AG10803 (cell line): ENCODE measurements at places on chromosomes 1 and 21.

DNA sequence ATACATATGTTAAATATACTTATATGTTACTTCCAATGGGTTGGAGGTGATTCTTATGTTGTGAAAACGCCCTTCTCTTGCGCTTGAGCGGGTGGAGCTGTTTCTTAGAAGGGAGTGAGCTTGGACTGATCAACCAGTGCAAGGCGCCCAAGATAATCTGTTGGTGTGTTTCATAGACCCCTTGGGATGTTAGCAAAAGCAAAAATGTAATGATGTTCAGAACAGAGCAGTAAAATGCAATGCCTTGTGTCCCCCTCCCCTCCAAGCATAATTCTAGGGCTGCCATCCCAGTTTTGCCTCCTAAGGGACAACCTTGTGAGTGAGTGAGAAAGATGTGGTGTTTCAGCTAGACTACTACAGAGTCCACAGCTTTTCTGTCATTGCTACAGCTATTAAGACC lies 6.2 kb upstream of the CD34 start:
- DNase-seq = no peak

- no peak for DNase-seq
Measured at GRCh38 chr1:232754930-232755329, 50.3 kb upstream of the MAP10 start.

GRCh38 chr1:226657895-226658545 lies 81.1 kb downstream of the ITPKB start:
- no peak for DNase-seq

DNA sequence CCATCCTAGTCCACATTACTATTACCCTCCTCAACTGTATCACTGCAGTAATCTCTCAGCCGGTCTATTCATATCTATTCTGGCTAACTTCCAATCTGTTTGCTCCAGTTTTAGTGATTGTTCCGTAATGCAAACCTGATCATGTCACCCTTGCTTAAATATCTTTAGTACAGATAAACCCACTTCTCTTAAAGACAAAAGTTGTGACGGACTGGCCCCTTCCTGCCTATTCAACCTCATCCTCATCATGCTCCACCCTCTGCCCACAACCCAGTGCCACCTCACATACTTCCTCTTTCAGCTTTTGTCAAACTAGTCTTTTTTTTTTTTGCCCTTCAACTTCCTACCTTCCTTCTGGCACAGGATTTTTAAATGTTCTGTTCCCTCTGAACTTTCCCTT lies 2.8 kb upstream of the C1orf162 start:
- no peak for DNase-seq

- DNase-seq = no peak
Measured at GRCh38 chr1:206710460-206710823, 25.7 kb downstream of the MAPKAPK2 start.

GRCh38 chr21:37711836-37712568 lies 204.3 kb downstream of the KCNJ6 start:
- peak; percentile 72 for DNase-seq

- DNase-seq = no peak
Measured at GRCh38 chr21:36765229-36765628, 66.3 kb downstream of the SIM2 start.

DNA sequence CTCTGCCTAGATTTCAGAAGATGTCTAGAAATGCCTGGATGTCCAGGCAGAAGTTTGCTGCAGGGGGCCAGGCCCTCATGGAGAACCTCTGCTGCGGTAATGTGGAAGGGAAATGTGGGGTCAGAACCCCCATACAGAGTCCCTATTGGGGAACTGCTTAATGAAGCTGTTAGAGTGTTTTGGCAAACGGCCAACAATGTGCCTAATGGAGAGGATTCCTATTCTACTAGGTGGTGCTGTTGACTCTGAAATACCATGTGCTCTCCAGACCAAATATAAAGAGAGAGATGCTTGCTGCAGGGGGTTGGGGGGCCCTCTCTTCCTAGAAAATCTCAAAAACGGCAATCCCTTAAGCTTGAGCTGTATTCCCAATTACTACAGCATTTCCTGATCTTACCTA lies 57.1 kb upstream of the DR1 start:
- DNase-seq = no peak

DNA sequence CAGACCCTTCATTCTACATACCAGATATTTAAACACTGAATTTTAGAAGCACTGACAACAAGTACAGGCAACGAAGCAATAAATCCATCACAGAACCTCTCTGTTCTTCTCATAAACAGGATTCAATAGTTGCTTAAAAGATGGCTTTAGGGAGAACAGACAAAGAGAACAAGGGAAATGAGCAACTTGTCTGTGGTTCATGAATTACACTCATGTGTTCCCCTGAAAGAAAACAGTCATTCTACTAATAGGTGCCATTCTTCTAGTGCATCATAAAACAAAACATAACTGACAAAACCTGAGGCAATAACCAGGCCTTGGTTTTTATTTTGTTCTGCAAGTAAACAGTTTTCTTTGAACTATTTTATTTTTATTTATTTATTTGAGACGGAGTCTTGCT lies 6.8 kb downstream of the GNL2 start:
- no peak for DNase-seq

DNA sequence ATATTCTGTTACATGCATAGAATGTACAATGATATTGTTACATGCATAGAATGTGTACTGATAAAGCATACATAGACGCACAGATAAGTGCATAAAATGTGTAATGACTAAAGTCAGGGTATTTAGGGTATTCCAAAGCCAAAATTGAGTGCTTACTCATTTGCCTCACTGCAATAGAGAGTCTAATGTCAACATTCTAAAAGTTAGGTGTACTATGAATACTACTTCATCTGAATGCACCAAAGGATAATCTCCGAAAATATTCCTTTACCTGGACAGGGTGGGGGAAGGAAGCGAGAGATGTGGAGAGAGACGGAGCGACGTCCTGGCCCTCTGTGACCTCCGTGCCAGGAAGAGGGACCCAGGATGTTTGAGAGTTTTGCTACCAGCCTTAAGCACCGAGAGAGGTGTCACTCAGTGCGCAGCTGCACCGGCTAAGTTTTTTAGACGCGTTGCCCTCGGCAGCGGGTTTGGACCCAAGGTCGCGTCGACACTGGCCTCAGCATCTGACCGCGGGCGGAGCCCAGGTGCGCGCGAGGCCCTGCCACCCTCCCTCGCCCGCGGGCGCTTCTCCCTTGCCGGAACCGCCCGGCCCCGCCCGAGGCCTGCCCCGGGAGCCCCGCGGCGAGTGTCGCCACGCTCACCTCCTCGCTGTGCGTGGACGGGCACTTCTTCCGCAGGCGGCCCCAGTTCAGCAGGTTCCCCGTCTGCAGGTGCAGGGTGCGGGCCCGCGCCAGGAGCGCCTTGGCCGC lies 660 bp downstream of the GCLM start:
- DNase-seq = no peak

- DNase-seq = no peak
Measured at GRCh38 chr1:222557148-222557547, 9.2 kb upstream of the HHIPL2 start.

DNA sequence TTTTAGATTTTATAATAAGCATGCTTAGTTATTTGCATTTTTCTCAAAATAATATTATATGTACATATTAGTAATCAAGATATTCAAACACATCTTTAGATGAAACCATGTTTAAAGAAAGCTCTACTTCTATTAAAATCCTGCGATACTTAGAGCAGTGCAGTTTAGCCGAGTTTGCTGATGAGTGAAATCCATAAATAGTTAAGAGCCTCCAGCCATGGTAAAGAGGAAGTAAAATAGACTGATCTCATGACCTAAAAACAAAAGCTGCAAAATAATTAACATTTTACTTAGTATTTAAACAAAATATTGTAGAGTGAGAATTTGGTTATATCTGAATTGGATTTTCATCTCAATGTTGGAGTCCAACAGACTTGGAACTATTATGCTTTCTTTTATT lies 147.4 kb upstream of the NRIP1 start:
- DNase-seq = no peak

- peak; percentile 50 for DNase-seq
Measured at GRCh38 chr1:31373056-31373896, at the start of gene FABP3. Gene FABP3, minus strand, starts transcription at chr1:31373076. Its CDS starts 62 bp downstream, at chr1:31373014.

- DNase-seq = no peak
Measured at GRCh38 chr1:41024953-41025352, 3.4 kb upstream of the SLFNL1 start.

DNA sequence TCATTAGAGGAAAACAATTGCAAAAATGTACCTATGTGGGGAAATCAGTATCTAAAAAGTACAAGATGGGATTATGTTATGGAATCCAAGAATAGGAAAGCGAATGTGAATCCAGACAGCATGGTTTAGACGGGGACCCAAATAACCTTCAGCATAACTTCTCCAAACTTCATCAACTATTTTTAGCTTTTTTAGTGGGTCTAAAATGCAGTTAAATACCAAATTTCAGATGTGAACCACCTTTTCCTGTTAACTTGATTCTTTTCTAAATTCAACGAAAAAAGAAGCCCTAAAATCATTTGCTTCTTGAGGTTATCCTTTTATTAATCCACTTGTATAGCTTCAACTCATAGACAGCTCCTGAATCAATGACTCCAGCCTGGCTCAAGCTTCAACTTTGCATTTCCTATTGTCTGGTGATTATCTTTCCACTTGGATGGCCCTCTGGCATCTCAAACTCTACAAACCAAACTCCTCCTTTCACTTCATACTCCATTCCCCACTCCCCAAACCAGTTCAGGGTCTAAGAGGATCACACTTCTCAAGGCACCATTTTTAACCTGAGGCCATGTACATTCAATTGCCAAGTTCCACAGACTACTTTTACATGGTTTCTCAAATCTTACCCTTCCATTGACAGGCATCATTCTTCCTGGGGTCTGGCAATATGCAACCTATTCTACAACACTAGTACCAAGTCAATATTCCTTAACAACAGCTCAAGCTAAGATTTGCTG lies 7.4 kb downstream of the ERRFI1 start:
- DNase-seq = no peak

DNA sequence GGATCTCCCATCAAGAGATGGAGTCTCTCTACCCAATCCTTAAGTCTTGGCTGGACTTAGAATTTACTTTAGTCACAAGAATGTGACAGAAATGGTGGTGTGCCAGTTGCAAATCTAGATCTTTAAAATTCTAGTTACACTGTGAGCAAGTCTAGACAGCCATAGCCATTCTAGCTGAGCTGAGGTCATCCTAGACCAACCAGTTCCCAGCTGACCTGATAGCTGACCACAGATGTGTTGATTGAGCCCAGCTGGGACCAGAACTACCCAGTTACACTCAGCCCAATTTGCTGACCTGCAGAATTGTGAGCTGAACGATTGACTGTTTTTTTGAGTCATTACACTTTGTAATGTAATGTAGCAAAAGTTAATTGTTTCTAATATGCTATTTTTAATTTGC lies 251.8 kb downstream of the ADGRL2 start:
- no peak for DNase-seq

- no peak for DNase-seq
Measured at GRCh38 chr1:236123563-236123962, 18.8 kb upstream of the GPR137B start.

DNA sequence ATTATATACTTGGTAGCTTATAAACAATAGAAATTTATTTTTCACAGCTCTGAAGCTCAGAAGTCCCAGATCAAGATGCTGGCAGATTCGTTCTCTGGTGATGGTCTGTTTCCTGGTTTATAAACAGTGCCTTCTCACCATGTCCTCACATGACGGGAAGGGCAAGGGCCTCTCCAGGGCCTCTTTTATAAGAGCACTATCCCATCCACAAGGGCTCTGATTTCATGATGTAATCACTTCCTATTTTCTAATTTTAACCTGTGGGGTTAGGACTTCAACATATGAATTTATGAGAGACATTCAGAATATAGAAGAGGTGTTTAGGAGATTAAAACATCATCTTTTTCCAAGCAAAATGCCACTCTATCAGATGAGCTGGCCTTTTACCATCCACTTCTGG lies 32.1 kb upstream of the PLPPR4 start:
- no peak for DNase-seq

GRCh38 chr21:15804247-15805005 lies 74.6 kb downstream of the USP25 start:
- no peak for DNase-seq

DNA sequence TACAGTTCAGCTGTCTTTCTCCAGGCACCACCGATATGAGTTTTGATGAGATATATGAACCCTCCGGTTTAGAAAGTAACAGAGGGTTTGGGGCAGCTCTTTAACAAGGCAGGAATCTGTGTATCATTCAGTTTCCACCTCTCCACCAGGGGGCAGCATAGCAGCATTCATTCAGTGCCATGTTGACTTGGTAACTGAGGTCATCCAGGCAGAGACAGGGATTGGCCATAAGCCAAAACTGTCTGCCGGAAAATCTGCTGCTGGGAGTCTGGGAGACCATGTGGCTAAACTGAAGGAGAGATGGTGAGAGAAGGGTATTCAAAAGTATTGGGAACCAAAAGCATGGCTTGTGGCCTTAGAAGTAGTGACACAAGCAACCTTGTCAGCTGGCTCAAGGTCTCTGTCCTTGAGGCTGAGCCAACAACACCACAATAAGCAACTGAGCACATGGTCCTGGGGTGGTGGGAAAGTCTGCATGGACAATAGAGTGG lies 98.5 kb downstream of the LMX1A start:
- DNase-seq = peak; percentile 60
